Activated CD4-positive, alpha-beta T cell treated with anti-CD3 and anti-CD28 coated beads, Interleukin-2, amount 50 U/mL, for 1 hour (primary cell): ENCODE measurements at places on chromosomes 1 and 21.

GRCh38 chr1:89037186-89037585 lies 14.5 kb upstream of the GBP3 start:
- no peak for DNase-seq

GRCh38 chr1:167472752-167473521 lies 45.4 kb downstream of the CD247 start:
- DNase-seq, result no peak

- no peak for DNase-seq
These were observed 154.1 kb downstream of the DAB1 start for GRCh38 chr1:57269630-57270225.

DNA sequence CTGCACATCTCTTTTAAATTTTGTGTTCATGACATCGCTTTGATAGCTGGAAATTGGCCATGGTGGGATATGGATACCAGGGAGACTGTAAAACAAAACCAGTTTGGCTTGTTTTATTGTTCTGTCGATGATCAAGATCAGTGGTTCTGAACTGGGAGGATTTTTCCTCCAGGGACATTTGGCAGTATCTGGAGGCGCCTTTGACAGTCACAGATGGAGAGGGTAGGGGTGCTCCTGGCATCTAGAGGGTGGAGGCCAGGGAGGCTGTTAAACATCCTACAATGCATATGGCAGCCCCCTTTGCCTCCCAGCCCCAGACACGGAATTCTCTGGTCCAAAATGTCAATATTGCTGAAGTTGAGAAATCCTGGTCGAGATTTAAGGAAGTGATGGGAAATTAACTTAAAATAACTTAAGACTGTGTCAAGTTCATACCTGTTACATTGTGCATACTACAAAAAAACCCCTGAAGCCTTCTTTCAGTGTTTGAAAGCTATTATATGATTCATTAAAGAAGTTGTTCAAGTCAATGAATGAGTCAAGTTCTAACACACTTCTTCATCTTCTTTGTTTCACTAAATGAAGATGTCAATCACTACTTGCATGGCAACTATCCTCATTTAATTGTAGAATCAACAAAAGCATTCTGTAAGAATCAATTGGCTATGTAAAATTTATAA lies 150.9 kb downstream of the KCNJ6 start:
- no peak for DNase-seq
